ENCODE measurements at places on chromosomes 1 and 21. TPM values are rescaled to one million over a fixed set of nuclear protein-coding genes. Genes with fewer than 3 reads are reported as not detected.

DNA sequence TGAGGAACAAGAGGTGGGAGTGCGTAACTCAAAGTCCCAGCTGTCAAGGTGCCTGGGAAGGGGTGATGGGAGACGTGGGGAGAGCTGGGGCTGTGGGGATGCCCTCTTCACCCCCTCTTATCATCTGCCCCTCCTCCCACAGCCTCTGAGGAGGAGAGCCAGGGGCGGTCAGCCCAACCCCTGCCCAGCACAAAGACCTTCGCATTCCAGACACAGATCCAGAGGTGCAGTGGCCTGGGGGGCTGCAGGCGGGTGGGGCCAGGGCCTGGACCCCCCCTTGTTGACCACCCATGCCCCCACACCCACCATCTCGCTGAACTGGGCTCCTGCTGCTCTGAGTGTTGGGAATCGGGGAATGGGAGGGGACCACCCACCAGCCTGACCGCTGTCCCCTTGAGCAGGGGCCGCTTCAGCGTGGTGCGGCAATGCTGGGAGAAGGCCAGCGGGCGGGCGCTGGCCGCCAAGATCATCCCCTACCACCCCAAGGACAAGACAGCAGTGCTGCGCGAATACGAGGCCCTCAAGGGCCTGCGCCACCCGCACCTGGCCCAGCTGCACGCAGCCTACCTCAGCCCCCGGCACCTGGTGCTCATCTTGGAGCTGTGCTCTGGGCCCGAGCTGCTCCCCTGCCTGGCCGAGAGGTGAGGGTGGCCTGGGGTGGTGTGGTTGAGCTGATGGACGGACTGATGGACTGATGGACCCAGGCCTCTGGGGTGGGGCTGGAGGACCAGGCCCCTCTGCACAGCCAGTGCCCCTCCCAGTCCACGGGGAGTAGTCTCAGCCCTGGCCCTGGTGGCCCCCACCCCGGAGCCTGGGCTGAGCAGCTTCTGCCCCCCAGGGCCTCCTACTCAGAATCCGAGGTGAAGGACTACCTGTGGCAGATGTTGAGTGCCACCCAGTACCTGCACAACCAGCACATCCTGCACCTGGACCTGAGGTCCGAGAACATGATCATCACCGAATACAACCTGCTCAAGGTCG, 29.7 kb downstream of the TRIM11 start:
- DNase-seq: no peak

DNA sequence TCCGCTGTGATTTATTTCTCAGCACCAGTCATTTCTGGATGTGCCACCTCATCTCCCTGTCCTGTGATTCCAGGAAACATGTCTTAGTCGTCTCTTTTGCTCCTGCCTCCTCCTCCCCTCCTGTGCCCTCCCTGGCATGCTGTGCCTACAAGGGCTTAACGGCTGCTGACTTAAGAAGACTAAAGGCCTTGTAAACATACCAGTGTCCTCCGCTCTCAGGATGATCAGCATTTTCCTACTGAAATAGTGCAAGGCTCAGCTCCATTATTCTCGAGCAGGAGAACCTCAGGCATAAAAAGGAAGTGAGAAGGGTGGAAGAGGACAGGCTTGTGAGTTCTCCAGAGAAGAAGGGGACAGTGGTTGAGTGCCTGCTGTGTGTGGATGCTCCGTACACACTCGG, 61.6 kb upstream of the RUNX3 start:
- DNase-seq: no peak

DNA sequence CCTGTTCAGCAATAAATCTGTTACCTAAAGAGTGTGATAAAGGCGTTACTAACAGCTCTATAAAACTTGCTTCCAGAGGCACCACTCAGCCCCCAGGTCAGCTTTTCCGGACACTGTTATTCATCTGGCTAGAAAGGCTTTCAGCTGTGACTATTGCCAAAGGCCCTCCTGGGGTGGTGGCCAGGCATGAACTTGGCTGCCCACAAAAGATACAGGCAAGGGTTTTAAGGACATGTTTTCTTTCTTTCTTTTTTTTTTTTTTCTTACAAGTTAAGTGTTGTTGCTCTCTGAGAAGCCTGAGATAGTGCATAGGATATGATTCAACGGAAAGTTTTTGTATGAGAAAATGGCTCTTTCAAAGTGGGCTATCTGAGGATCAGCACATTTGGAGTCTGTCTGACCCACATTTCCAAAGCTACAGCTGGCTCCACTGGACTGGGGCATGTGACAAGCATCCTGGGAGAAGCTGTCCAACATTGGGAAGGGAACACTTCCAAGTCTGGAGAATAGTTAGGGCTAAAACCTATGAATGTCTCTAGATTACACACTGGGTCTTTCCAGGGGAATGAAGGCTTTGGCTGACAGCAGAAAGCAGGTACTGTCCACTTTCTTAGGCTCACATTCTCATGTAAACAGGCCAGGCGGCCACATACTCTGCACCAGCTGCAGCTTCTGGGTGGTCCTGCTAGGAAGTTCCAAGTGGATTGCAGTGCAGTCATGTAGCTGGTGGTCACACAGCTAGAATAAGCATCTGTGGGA, 639.7 kb downstream of the LMO4 start:
- DNase-seq: peak; percentile 85

DNA sequence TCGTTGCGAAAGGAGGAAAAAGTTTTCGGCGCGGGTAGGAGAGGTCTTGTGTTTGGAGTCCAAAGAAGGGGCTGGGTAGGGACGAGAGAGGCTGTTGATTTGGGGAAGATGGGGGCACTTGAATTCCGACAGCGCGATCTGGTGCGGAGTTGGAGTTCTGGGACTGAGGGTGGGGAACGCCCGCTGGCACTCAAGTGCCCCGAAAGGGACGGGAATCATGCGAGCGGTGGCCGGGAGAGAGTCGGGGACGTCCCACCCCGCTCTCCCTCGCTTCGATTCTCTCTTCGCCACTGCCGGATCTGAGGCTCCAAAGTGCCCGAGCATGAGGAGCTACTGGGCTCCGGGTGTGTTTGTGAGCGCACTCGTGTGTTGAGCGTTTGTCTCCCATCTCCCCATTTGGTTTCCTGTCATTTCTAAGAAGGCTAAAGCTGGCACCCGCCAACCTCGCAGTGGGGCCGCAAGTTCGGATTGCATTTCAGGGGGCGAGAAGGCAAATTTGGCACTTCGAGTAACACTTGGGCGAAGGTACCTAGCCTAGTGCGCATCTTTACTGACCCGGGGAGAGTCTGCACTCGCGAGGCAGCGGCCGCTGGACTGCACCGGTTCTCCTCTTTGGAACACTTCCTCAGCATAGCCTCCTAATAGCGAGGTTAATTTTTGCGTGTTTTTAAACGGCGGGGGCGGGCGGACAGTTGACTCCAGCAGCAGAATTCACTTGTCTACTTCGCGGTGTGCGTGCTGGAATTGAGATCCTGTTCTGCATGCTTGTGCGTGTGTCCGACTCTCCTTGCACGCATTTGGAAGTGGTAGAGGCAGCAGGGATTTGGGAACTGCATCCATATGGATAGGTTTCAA, 1.2 kb downstream of the CHRM3 start:
- peak; percentile 4 for DNase-seq

- peak; percentile 30 for DNase-seq
Measured at GRCh38 chr1:9150582-9151327, 21.9 kb upstream of the GPR157 start.

GRCh38 chr1:245541369-245541768, 386.6 kb downstream of the KIF26B start:
- DNase-seq: no peak

Gene TRIM46
- total RNA-seq: 0.45 TPM

Gene VAV3
- total RNA-seq: 17.7 TPM

Gene COL11A1
- total RNA-seq: 0.75 TPM

All from thyroid gland (tissue), 4 donors.